DMS79 (cell line): ENCODE measurements at places on chromosomes 2 and 18.

DNA sequence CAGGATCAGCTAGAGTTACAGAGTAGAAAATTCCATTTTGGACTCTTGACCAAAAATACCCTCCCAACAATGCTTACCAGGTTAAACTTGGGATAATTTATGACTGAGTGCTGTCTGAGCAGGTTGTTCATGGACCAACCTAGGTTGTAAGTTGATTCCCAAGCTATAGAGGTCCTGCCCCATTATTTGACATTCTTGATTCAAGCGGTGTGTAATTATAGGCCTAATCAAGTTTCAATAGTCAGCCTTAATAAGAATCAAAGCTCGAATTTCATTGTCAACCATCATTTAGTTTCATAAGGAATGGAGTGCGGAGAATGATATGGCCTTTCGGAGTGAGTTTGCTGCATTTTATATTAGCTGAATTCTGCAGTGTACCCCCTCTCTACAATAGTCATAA is 152.8 kb upstream of the FIGN start:
- no peak for DNase-seq

GRCh38 chr2:74502720-74503505 is 3.5 kb upstream of the LBX2 start:
- no peak for DNase-seq

DNA sequence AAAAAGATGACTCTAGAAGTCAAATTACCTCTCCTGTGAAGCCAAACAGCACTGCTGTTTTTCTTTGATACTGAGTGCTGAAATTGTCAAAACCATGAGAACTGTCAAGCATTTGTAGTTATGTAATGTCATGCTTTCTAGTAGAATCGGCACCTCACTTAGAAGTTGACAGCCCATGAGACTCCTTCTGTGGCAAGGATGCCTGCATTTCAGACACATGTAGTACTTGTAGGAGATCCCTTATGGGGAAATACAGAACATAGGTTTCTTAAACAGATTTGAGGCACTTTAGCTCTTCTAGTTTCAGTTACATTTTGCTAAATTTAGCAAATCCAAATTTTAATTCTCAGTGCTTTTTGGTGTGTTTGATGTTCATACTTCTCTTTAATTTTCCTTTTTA is 15.7 kb downstream of the ZNF407 start:
- no peak for DNase-seq

- DNase-seq: no peak
These were observed 47.9 kb upstream of the FANCL start for GRCh38 chr2:58289029-58289428.

GRCh38 chr2:232465061-232465460 is 9.1 kb downstream of the ALPI start:
- no peak for DNase-seq

DNA sequence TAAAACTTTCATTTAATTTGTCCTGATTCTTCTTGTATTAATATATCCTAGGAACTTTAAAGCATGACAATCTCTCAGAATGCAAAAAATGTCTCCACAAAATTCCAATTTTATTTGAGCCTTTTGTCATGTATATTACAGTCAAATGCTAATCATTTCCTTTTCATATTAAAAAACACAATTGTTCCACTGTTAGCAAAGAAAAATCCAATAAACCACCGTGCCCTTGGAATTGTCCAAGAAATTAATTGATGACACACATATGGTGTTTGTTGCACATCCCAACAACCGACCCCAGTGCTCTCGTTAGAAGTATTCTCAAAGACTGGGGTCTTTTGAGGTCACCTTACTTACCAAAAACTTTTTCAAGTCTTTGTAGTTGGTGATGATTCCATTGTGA is 28.1 kb downstream of the GFPT1 start:
- DNase-seq: no peak
